ENCODE measurements at places on chromosomes 3 and 15.

DNA sequence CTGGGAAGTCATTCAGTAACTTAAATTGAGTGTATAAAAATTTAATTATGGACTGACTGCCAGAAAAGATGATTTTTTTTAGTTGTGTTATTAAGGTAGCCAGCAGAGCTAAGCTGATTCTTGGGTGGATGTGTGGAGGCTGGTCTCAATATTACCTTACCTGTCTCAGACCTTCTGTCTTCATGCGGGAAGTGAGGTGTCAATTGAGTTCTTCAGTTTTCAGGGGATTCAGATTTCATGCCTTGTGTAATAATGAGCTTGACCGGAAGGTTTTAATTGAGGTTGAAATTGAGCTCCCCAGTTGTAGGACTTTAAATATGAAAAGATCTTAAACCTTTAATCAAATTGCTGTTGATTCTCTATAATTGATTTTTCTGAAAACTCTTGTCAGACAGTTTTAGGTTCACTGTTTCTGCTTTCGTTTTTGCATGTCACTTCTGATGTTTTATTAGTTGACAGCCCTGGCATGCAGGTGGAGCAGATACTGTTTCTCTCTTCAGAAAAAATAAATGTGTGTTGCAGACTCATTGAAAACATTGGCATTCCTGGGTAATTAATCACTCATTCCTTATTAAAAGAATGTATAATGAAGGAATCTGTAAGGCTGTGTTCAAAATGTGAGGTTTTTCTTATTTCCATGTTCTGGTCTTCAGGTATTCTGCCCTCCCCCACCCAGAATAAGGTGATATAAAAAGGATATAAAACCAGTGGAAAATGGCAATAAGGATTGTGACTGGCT is 54.5 kb downstream of the PSMD6 start:
- DNase-seq = peak; percentile 36

DNA sequence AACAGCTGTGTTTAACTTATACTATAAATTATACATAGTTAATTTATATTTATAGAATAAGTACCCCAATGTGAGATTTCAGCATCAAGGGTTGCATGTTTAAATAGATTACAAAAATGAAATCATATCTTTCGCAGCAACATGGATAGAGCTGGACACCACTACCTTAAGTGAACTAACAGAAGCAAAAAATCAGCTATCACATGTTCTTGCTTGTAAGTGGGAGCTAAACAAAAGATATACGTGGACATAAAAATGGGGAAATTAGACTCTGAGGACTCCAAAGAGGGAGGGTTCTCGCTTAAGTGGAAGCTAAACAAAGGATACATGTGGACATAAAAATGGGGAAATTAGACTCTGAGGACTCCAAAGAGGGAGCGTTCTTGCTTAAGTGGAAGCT is 626.5 kb upstream of the DPPA4 start:
- no peak for DNase-seq

DNA sequence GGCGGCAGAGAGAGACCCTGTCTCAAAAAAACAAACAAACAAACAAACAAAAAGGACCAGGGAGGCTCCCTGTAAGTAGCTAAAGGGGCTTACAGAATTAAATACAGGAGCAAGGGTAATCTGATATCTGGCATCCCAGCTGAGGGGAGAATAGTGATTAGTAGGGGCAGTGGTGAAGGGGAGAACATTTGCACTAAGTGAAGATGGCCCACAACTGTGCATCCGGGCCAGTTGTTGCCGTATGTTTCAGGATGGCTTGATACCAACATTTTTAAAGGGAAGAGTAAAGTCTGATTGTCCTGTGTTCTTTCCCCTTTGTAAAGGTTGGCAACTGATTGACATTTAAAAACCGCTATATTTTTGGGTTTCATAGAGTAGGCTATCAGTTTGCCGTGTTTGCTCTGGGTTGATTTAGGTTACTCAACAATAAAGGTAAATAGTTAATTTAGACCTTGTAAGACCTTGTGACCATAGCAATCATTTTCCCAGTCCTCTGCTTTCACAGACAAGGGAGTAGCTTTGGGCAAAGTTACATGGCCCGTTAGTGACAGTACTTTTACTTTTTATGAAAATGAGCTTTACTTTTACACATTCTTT is 167.8 kb downstream of the PTPRG start:
- no peak for DNase-seq

GRCh38 chr3:26259176-26259575 is 363.4 kb upstream of the LRRC3B start:
- no peak for DNase-seq

DNA sequence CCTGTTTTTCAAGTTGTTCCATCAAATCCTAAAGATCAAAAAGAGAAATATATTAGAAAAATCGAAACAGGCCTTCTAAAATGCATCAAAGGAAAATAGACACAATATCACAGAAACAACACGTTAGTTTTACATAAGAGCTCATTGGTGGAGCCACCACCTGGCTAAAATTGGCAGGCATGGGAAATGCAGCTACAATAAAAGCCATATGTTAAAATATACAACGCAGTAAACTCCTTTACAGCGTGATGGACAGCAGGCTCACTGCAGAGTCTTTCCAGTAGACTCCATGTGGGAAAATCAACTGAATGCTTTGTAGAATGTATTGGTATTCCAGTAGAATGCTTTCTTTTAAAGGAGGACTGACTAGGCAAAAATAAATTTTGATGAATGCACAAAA is 40.9 kb upstream of the MYO5C start:
- DNase-seq = no peak

GRCh38 chr15:58078591-58078990 is 13.1 kb upstream of the ALDH1A2 start:
- DNase-seq = no peak

All from AG10803 (cell line).